Stimulated activated CD4-positive, alpha-beta T cell treated with anti-CD3 and anti-CD28 coated beads, Interleukin-2, amount 100 ng/mL, for 24 hours (primary cell): ENCODE measurements at places on chromosomes 6 and 20.

DNA sequence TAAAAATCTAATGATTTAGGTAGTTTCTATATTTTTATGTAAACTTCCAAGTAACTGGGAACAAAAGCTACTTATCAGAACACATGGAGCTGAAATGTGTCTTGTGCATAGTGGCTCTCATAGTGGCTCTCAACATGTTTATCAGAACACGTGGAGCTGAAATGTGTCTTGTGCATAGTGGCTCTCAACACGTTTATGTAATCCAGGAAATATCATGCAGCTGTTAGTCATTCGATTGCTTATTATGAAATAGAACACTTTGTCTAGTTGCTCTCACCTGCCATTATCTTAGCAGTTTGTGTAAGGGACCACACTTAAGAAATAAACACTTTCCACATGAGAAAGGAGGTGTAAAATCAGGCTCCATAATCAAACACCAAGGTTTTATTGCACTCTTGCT is 119.2 kb upstream of the ASCC3 start:
- DNase-seq: no peak

- no peak for DNase-seq
These were observed 130.4 kb upstream of the AKAP12 start for GRCh38 chr6:151109361-151109760.

- DNase-seq: peak; percentile 65
These were observed 556 bp downstream of the PANK2 start for GRCh38 chr20:3889489-3890397.

DNA sequence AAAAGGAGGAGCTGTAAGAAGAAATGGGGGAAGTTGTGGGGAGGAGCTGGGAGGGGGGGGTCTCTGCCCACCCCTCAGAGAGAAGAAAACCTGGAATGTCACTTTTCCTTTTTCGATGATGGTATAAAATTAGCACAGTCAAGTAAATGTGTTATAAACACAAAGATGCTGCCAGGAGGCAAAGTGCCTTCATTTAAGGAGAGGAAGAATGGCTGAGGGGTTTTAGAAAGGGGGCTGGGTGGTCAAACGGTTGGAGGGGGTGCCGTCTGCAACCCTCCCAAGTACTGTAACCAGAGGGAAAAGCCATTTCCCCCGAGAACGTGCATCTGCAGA is 25.0 kb downstream of the PMEPA1 start:
- DNase-seq: no peak
